ENCODE measurements at places on chromosomes 1 and 21.

- DNase-seq, result peak; percentile 62
These were observed 19.4 kb downstream of the PLEKHO1 start for GRCh38 chr1:150168960-150169601.

- no peak for DNase-seq
These were observed 33.7 kb upstream of the ACTL8 start for GRCh38 chr1:17721444-17721843.

DNA sequence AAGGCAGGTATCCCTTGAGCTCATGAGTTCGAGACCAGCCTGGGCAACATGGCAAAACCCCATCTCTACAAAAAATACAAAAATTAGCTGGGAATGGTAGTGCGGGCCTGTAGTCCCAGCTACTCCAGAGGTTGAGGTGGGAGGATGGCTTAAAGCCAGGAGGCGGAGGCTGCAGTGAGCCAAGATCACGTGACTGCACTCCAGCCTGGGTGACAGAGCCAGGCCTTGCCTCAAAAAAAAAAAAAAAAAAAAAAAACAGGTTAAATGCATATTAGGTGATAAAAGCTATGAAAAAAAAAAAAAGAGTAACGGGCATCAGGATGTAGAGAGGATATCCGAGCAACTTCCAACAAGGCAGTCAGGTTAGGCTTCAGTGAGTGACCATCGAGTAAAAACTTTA, 2.8 kb upstream of the SRRM1 start:
- DNase-seq, result no peak

DNA sequence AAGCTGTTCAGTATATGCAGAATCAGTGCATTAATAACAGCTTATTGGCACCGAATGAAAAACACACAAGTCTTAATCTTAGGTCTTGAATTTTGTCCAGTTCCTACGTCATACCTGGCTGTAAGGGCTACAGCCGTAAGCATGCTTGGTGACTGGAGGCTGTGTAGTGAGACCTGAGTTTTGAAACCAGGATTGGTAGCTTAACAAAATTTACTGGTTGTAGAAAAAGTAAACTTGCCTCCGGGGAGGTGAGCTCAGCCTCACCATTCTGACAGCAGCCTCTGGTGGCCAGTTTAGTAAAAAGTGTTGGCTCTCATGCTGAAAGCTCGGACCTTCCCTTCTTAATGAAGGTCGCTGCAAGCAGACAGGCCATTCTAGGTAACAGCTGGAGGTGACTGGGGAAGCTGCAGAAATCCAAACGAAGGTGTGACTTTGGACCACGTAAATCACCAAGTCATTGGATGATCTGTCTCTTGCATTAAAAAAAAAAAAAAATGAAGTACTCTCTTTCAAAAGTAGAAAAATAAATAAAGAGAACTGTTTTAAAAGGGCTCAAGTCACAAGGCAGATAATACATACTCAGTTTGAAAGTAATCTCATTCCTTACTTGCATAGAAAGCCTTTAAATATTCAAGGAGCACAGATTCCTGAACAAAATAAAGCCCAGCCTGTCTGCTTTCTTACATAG, 48.9 kb downstream of the HLCS start:
- peak; percentile 61 for DNase-seq

DNA sequence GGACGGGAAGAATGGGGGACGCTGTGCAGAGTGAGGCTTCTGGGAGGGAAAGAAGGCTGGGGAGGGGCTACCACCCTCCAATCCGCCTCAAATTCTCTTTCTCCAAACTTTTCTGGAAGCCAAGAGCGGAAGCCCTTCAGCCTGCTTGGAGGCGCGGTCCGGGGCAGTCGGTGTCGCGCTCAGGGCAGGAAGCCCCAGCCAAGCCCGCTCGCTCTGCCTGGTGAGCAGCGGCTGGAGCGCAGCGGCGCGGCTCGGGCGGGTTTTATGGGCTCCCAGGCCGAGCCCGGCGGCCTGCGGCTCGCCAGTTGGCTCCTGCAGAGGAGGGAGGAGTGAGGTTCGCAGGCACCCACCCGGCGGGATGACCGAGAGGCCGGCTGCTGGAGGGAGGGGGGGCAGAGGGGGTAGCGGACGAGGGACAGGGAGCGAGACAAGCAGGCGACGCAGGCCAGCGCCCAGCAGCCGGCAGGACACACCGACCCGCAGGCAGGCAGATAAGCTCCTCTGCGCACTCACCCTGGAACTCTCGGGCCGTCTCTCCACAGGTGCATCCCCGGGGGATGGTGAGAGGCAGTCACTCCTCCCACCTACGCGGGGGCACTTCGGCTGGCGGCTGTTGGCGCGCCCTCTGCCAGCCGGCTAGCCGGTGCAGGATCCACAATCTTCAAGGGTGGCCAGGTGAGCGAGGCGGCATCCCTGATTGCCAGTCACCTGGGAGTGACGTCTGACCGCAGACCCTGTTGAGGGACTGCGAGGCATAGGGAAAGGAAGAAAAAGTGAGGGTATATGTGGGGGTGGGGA, at the start of gene AVPR1B:
Gene AVPR1B (minus strand): TSS at position 238 of the 798 bp plus-strand sequence. CDS start 498 bp downstream, outside the sequence.
- peak; percentile 10 for DNase-seq

DNA sequence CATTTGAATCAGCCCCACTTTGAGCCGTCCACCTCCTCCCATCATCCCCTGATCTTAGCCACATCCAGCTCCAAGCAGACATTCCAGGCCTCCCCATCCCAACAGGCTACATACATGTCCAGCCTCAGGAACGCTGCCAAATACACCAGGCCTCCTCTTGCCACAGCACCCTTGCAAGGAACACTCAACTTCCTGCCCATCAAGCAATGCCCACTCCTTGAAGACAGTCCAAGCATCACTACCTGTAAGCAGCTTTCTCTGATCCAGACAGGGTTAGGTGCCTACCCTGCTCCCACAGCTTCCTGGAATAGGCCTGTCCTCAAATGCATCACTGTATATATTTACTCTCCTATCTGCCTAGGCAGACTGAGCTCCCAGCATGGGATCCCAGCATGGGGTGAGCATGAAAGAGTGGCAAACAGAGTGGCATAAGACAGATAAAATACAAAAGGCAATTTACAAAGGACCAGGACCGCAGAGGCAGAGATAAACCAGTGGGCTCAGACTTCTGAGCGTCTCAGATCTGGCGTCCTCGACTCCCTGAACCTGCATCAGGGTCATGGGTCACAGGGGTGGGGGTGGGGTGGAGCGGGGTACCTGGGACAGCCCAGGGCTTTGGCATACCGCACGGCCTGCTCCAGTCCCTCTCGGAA, 816 bp downstream of the HYI start:
- DNase-seq, result peak; percentile 74
